NCI-H2081 treated with DMSO at 0.1 percent for 48 hours (cell line): ENCODE measurements at places on chromosomes 13 and 19.

DNA sequence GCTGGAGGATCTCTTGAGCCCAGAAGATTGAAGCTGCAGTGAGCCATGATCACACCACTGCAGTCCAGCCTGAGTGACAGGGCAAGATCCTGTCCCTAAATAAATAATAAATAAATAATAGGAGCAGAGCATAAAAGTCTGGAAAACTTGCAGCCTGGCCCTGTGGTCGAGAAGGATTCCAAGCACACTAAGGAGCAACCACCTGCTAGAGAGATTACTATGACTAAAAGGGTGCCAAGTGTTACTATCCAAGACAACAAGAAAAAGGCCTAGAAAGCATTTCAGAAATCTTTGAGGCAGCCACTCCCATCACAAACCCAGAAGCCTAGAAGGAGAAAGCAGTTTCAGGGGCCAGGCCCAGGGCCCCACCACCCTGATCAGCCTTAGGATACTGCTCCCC is 46.1 kb downstream of the LHFPL6 start:
- DNase-seq: no peak

DNA sequence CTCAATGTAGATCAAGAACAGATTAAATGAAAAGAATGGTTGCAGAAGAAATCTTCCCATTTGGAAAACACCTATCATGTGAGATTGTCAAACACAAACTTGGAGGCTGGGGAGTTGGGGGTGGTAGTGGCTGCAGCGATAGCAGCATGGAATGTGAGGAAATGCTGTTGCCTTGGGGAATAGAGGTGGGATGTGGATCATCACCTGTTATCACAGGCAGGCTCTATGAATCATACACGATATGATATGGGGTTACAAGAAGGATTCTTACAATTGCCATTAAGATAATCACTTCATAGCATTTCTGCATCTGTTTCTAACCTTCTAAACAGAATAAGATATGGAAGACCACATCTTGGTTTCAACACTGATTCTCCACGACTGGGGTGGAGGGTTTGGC is 88.7 kb downstream of the RNASEH2B start:
- DNase-seq: no peak

- DNase-seq: no peak
These were observed 6.8 kb upstream of the DPRX start for GRCh38 chr19:53624771-53625545.

DNA sequence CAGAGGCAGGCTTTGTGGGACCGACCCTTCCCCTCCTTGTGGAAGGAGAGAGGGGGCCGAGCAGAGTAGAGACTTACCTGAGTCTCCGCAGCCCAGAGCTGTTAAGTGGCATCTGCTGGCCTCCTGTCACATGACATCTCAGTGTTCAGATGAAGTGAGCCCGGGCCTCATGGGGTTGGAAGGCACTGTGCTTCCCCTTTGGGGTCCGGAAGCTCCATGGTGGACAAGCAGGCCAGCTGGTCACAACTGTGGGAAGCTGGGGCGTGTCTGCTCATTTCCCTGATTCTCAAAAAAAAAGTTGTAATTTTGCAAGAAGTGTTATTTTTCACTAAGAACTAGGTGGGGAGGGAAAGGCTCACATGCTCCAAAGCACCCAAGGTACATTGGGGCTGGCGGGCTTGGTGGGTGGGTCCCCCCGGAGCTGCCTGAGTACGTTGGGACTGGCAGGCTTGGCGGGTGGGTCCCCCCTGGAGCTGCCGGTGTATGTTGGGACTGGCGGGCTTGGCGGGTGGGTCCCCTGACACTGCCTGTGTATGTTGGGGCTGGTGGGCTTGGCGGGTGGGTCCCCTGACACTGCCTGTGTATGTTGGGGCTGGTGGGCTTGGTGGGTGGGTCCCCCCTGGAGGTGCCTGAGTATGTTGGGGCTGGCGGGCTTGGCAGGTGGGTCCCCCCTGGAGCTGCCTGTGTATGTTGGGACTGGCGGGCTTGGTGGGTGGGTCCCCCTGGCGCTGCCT is 18.2 kb upstream of the DCUN1D2 start:
- DNase-seq: no peak

DNA sequence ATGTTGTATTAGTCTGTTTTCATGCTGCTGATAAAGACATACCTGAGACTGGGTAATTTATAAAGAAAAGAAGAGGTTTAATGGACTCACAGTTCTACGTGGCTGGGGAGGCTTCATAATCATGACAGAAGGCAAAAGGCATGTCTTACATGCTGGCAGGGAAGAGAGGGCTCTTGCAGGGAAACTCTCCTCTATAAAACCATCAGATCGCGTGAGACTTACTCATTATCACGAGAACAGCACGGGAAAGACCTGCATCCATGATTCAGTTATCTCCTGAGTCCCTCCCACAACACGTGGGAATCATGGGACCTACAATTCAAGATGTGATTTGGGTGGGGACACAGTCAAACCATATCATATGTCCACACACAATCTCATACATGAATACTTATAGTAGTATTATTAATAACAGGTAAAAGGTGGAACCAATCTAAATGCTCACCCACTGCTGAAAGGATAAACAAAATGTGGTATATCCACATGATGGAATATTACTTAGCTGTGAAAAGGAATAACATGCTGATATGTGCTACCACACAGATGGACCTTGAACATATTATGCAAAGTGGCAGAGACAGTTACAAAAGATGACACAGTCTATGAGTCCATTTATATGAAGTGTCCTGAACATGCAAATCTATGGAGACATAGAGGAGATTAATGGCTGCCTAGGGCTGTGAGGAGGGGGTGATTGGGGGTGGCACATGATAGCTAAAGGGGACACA is 20.9 kb upstream of the CEBPA start:
- no peak for DNase-seq

DNA sequence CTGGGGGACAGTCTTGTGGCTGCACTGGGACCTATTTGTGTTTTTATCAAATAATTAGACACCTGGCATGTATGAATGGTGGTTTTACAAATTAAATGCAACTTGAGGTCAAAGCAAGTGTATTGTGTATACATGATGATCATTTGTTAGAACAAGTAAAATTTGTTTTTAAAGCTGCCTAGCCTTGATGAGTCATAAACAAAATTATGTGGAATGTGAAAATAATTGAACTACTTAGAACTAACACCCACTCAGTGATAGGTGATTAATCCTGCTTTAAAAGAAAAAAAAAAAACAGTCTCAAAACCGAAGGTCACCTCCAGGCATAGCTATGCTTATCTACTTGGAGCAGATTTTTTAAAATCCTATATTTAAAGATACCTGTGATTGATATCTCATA is 770.3 kb upstream of the SLITRK5 start:
- no peak for DNase-seq

- no peak for DNase-seq
These were observed 96.7 kb upstream of the DIAPH3 start for GRCh38 chr13:60260440-60260839.

DNA sequence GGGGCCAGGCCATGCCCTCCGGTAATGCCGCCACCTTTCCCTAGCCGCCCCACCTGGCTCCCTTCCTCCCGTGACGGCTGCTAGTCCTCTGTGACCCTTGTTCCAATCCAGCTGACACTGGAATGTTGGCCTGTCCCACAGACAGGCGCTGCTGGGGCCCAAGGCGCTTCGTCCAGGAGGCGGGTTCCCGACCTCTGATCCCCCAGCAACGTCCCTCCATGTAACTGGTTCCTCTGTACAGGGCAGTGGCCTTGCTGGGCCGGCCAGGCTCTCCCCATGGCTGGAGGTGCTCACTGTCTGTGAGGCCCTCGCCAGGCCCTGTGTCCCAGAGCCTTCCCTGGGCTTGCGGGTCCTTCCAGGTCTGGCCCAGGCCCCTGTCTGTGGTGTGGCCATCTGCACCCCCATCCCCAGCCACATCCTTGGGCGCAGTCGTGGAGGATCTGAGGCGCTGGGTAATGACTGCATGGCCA is 6.8 kb upstream of the GRIN3B start:
- DNase-seq: no peak

DNA sequence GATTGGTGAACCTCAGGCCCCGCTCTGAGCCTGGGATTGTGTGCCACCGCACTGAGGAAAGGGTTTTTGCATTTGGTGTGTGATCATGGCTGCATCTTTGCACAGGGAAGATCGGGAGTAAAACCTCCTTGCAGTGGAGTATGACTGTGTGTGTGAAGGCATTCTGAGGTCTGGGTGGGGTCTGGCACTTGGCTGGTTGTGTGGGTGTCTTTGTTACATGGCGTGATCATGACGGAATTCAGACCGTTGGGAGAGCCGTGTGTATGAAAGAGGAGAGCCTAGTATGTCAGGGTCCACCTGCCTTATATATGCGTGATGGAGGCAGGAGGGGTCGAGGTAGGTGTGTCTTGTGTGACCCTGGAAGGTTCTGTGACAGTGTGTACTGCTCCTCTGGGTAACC is 740 bp upstream of the BEST2 start:
- DNase-seq: no peak

- DNase-seq: no peak
These were observed 1.8 kb downstream of the FIZ1 start for GRCh38 chr19:55597501-55597921.

GRCh38 chr19:2057484-2058469 is 6.7 kb upstream of the MKNK2 start:
- no peak for DNase-seq

GRCh38 chr13:27421101-27421871 is 3.1 kb upstream of the GTF3A start:
- DNase-seq: no peak

DNA sequence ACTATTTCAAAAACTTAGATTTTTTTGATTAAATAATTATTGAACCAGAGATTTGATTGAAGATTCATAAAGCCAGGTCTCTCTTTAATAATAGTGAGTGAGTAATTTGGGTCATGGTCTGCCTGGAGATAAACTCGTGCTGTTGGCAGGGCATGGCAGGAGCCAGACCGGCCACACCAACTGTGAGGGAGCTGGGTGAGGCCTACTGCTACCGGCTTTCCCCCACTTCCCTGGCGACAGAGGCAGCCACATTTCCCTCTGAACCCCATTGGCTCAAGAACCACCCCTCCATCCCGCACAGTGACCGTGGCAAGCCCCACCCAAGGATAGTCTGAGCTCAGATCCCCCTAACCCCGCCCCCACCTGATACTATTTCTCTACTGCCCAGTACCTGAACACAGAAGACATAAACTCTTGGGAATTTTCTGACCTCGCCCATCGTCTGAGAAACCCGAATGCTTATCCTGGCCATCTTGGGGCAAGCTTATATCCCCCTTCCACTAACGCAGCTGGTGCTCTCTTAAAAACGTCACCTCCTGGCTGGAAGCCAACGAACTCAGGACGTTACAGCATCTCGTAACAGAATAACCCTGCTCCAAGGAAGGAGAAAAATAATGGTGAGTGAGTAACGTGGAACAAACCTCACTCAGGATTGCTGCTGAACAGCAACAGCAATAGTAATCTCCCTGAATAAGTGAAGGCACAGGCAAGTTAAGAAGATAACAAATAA is 627.6 kb upstream of the PCDH9 start:
- no peak for DNase-seq

- DNase-seq: no peak
These were observed 977.5 kb upstream of the SPRY2 start for GRCh38 chr13:81318231-81319019.

- DNase-seq: no peak
These were observed 47.6 kb upstream of the GPI start for GRCh38 chr19:34317311-34317927.

DNA sequence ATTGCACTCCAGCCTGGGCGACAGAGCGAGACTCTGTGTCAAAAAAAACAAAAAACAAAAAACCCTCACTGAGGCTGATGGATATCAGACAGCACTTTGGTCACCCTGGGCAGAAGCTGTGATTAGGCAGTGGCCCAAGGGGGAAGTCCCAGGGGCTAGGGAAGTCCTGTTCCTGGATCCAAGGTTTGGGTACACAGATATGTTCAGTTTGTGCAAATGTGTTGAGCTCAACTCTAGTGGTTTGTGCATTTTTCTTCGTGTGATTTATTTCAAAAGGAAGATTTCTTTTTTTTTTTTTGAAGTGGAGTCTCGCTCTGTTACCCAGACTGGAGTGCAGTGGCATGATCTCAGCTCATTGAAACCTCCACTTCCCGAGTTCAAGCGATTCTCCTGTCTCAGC is 12.3 kb downstream of the MEF2B start:
- DNase-seq: no peak

DNA sequence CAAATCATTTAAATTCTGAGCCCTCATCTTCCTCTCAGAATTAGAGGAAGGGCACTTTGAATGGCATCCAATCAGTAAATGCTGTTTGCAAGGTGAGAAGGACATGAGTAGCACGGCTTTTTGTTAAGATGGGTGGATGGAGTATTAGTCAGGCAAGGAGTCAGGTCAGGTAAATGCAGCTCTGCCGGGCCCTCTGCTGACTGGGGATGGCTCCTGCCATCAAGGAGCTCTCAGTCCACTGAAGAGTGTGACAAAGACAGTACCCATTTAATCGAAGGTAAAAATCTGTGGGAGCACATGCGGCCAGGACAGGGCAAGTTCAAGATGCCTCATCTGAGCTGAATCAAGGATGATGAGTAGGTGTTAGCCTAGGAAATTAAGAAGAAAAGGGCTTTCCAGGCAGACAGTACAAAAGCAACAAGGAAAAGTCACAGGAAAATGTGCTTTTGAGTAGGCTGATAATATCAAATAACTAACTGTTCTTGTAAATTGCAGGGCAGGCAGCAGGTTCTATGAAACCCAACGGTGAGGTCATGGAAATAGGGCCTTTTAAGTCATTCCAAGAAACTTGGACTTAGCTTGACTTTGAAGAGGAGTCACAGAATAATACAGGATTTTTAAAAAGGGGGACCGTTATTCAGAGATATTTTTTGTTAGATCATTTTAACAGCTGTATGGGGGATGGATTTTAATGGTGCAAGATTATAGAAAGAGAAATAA is 670.5 kb upstream of the ARGLU1 start:
- DNase-seq: no peak

DNA sequence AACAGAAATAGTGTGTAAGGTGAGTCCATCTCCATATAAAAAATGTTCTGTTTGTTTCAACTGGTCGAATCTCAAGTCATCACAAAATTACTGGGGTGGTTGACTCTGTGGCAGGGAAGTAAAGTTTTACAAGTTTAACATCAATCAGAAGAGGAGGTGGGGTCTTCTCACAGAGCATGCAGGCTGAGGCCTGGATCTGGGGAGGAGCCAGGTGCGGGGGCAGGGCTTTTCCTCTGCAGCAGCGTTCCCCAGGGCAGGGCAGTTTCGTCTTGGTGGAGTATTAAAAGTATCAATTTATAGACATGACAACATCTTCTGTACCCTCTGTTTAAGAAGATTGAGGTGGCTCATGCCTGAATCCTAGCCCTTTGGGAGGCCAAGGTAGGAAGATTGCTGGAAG is 68.8 kb downstream of the SLC7A9 start:
- DNase-seq: no peak

- no peak for DNase-seq
These were observed 187.9 kb downstream of the USP12 start for GRCh38 chr13:26983543-26984320.

DNA sequence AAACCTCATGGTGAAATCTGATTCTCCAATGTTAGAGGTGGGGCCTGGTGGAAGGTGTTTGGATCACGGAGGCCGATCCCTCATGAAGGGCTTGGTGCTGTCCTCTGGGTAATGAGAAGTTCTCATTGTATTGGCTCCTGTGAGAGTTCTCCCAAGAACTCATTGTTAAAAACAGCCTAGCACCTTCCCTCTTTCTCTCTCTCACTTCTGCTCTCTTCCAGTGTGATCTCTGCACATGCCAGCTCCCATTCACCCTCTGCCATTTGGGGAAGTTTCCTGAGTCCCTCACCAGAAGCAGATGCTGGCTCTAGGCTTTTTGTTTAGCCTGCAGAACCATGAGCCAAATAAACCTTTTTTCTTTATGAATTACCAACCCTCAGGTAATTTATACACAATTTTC is 3.1 kb upstream of the SUCLA2 start:
- DNase-seq: no peak

GRCh38 chr19:42474743-42475142 is 32.0 kb upstream of the CXCL17 start:
- no peak for DNase-seq

- DNase-seq: no peak
These were observed 1.6 kb downstream of the FTL start for GRCh38 chr19:48966541-48967345.
